ENCODE measurements at places on chromosomes 16 and 17.

GRCh38 chr16:3152027-3152276 is 17.1 kb downstream of the ZNF213 start:
- no peak for DNase-seq

DNA sequence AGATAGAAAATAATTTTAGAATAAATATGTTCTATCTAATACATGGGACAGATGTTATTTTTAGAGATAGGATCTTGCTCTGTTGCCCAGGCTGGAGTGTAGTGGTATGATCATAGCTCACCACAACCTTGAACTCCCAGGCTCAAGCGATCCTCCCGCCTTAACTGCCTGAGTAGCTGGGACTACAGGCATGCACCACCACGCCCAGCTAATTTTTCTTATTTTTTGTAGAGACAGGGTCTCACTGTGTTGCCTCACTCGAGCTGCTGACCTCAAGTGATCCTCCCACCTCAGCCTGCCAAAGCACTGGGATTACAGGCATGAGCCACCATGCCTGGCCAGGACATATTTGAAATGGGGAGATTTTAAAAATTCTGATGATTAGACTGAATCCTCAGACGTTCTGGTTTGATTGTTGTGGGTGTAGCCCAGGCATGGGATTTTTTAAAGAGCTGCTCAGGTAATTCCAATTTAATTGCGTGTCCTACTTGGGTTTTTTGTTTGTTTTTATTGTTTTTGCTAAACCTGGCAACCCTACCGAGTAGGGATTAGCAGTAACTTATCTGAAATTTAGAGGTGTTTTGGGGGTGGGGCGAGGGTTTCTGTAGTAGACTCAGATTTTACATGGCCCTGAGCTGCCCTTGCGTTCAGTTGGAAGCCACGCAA is 142.9 kb downstream of the RAB11FIP4 start:
- DNase-seq: no peak

- DNase-seq: no peak
Observed at GRCh38 chr17:57284583-57284982, 28.3 kb downstream of the MSI2 start.

DNA sequence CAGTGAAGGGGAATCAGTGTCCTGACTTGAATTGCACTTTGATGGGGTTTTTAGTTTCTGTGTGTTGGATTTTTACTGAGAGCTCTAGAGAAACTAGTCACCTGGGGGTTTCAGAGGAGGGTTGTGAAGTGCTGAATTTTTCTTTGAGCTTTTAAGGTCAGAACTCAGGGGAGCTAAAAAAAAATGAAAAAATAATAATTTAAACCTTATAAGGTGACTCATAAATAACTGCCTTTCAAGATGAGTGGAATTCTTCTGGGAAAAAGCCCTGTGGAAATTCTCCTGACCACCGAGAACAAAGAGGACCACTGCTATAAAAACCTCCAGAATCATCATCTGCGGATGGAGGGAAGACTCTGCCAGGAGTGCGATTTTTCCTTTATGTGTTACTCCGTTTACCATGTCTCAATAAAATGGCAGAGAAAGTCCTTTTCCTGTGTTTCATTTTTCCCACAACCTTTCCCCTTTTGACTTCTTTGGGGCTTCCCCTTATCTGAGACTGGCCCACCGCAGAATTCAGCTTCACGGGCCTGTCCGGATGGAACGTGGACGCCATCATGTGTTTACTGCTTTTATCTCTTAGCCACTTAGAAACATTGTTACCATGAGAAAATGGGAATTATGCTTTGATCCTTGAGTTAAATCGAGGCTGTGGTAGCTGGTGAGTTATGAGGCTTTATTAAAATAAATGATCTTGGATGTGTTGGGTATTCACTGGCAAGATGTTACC is 39.7 kb downstream of the RPTOR start:
- DNase-seq: no peak

GRCh38 chr16:85498607-85499006 is 114.5 kb upstream of the GSE1 start:
- DNase-seq: no peak

GRCh38 chr17:40810494-40810893 is 10.7 kb upstream of the KRT28 start:
- no peak for DNase-seq

GRCh38 chr17:81386646-81387099 is 8.6 kb upstream of the BAHCC1 start:
- DNase-seq: peak; percentile 39

DNA sequence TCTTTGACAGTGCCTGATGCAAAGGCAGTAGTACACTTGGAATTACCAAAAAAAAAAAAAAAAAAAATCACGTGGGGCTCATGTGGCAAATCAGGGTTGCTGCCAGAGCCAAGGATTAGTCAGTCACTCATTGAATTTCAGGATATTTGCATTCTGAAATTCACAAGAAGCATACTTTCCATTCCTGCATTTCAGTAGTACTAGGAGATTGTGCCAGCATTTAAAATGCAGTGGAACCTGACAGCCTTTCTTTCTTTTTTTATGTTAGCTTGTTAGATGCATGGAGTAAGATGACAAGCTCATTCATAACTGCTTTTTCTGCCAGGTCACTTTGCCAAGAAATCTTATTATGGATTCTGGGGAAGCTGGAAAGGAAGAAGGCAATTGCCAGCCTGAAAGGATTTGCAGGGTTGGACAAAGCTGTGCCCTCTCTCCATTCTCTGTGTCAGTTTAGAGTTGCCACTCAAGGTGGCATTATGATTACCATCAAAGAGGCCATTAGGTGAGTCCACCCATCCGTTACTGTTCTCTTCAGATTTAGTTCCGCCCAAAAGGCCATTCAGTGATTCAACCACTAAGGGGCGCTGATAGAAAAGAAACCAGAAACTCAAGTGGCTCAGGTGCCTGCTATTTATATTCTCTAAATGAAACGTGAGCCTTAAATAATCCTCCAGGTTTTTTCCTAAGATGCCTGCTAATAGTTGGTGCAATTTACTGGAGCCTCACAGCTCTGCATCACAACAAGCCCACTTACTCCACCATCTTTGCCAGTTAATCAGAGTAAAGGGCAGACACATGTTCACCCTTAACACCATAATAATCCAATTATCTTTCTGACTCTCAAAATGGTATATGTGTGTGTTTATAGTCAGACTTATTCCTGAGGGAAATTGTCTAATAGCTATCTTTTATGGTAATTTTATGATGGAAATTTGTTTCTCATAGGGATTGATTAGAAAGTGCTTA is 59.0 kb downstream of the TANGO6 start:
- peak; percentile 83 for DNase-seq

DNA sequence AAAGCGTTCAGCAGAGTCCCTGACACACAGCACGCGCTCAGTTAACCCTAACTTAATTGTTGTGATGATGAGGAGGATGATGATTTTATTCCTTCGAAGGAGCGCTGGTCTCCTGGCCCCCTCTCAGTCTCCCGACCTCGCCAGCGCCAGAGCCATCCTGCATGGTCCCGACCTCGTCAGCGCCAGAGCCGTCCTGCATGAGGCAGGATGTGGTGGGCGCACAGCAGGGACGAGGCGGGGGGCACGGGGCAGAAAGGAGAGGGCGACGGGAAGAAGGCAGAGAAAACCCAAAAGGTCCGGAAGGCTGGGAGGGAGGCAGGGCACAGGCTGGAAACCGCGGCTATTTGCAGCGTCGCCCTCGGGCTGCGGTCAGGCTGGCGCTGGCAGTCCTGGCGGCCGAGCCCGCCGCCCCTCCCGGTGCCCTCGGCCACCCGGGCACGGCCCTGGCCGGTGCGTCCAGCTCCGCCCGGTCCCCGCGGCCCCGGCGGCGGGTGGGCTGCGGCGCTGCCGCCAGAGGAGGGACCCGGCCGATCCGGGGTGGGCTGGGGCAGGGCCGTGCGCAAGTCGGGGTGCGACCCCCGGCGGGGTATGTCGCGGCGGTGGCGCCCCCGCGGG is 3.0 kb upstream of the TAC4 start:
- DNase-seq: no peak

GRCh38 chr17:76345377-76345974 is 8.2 kb downstream of the PRPSAP1 start:
- no peak for DNase-seq

DNA sequence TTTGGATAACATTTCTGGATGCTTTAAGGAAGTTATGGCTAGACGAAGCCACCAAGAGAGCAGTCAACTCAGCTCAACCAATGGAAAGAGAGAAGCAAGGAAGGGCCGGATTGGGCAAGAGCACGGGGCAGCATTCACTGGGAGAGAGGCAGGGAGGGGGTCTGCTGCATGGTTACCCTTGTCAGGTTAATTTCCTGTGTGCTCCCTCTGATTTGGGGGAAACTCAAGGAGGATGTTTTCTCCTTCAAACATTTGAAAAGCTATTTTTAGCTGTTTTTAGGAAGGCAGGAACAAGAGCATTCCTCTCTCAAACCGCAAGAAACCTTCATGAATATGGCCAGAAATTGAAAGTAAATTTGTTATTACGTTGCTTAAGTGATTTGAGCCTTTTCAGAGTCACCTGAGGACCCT is 118.5 kb upstream of the ZFHX3 start:
- no peak for DNase-seq

DNA sequence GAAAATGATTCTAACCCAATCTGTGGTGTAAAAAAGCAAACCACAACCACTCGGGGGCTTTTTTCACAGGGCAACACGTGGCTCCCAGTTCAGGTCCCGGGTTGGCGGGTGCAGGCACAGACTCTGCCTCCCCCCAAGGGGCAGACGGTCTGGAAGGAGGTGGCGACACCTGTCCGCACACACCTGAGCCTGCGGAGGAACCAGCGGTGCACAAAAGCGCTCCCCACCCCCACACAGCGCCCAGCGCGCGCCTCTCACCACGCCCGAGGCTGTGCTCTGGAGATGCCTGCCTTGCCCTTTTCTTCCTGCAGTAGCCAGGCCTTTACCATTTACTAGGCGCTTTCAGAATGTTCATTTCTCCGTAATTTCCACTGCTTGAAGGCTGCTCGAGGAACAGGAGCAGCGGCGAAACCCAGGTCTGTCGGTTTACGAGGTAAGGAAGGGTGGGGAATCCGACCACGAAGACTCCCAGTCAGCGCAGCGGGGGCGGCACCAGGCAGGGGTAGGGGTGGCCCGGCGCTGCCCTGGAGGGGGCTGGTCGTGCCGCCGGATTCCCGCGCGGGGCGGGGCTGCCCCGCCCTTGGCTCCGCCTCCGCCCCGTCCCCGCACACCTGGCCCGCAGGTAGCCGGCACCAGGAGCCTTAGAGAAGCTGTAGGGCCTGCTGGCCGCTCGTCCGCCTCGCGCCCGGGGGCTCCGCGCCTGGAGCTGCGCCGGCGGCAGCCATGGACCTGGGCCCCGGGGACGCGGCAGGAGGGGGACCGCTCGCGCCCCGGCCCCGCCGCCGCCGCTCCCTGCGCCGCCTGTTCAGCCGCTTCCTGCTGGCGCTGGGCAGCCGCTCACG is at the start of gene USP43:
USP43 (plus strand) TSS at position 608 of the 842 bp plus-strand sequence; CDS start at position 724, 116 bp downstream.
- DNase-seq: peak; percentile 80

GRCh38 chr16:143047-143446 is 4.6 kb upstream of the NPRL3 start:
- DNase-seq: no peak

GRCh38 chr17:29615048-29615385 is 7.7 kb downstream of the CORO6 start:
- no peak for DNase-seq

DNA sequence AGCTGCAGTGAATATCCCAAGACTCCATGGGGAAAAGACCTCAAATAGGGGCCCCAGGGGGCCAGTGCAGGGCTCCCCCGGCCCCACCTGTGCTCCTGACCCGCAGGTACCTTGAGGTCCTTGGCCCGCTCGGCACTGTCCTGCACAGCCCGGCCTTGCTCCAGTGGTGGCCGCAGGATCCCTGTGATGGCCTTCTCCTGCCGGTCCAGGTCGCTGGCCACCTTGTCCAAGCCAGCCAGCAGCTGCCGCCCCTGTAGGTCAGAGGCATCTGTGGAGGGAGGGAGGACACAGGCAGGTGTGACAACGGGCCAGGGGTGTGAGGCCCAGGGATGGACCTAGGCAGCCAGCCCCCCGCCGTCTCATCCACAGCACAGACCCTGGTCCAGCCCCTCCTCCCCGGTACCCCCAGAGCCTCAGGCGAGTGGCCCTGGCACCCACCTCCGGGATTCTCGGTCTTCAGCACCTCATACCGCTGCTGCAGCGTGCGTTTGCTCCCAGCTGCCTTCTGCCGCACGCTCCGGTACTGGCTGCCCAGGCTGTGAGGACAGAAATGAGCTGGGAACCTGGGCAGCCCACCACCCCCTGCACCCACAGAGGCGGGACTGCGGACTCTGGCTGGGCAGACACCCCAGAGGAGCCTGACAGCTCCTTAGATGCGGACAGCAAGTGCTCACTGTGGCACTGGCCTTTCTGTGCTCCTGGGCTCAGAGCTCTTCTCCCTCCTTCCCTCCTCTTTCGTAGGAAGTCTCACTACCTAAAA is 43.7 kb downstream of the PPL start:
- DNase-seq: no peak

GRCh38 chr17:43832976-43833829 is at the start of gene MPP3:
TSS of gene MPP3 (minus strand) at chr17:43833146. CDS start at chr17:43831906, 1,240 bp downstream.
- DNase-seq: peak; percentile 49

DNA sequence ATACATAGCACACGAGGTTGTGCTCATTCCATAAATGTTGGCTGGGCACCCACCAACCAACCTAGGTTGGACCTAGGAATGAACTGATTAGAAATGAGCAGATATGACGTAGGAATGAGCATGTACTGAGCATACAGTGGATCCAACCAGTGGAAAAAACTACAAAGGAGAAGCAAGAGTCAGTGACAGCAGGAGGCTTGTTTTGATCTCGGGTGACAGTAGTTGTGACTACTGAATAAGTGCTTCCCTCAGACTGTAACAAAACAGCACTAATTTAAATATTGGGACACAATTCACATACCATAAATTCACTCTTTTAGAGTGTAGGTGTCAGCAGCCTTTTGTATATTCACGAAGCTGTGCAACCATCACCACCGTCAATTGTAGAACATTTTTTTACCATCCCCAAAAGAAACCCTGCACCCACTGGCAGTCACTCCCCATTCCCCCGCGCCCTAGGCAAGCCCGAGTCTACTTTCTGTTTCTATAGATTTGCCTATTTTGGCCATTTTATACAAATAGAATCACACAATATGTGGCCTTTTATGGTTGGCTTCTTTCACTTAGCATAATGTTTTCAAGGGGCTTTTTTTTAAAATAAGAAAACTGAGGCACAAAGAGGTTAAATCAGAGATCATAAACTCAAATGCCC is 7.0 kb downstream of the VAC14 start:
- DNase-seq: no peak
